ENCODE measurements at places on chromosomes 4 and X.
A peak's percentile ranks its signal among the peaks of the same experiment; 100 is the strongest.

DNA sequence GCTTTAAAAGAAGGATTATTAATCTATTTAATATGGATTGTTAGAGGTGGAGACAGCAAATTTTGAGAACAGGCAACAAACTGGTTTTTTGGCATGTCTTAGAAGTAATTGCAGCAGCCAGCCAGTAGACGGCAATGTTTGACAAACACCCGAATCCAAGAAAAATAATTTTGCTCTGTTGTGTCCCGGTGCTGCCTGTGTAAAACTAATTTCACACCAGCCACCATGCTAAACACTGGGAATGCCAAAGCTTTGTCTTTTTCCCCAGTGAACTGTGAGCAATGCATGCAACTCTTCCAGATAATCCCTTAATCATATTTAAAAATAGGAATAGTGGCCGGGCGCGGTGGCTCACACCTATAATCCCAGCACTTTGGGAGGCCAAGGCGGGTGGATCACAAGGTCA is 25.9 kb downstream of the SMIM31 start:
- DNase-seq, result peak; percentile 20

DNA sequence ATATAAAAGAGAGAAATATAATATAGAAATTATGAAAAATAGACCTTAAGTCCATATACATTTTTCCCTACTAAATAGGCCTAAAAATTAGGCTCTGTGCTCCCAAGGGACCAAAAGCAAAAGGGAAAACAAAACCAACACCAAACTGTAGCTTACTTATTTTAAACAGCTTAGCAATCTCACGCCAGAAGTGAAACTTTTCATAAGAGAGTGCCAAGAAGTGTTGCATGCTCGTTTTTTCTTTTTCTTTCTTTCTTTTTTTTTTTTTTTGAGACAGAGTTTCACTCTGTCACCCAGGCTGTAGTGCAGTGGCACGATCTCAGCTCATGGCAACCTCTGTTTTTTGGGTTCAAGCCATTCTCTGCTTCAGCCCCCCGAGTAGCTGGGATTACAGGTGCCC is 250.4 kb downstream of the TMA16 start:
- no peak for DNase-seq

DNA sequence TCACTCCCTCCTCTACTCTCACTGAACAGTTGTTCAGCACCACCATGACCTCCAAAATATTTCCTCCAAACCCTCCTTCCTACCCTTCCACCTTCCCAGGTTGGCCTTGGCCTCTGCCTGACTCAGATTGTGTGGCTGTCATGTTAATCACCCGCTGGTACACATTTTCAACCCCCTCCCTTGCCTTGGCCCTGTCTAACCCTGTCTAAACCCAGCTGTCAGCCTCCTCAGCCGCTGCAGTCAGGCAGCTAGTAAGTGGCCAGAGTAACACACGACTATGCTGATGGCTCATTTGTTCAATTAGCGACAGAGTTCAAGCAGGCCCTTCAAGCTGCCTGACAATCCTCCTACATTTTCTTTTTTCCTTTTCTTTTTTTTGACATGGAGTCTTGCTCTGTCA is 18.0 kb downstream of the ING2 start:
- DNase-seq, result no peak

DNA sequence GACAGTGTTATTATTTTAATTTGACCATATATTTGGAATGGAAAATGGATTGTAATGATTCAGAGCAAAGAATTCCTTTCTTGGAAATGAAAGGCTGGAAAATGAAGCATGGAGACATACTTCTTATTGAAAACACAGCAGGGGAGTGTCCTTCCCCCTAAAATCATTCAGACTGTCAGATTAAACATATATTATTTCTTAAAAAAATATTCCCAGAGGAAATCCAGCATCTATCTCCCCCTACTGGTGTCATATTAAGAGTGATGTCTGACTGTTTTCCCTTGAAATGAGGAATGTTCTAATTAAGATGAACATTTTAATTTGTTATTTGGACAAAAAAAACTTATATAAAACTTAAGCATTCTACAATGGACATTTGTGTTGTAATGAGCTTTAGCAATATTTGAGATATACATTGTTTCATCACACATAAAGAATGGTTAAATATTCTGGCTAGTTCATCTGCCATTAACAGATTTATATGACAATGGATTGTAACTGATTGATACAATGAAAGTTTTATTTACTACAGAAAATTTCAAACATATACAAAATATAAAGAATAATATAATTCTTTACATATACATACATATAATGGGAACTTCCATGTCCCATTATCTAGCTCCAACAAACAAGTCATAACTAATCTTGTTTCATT is 264.6 kb downstream of the SPRY1 start:
- DNase-seq, result peak; percentile 10

GRCh38 chrX:118623062-118623461 is 104.3 kb upstream of the IL13RA1 start:
- no peak for DNase-seq

DNA sequence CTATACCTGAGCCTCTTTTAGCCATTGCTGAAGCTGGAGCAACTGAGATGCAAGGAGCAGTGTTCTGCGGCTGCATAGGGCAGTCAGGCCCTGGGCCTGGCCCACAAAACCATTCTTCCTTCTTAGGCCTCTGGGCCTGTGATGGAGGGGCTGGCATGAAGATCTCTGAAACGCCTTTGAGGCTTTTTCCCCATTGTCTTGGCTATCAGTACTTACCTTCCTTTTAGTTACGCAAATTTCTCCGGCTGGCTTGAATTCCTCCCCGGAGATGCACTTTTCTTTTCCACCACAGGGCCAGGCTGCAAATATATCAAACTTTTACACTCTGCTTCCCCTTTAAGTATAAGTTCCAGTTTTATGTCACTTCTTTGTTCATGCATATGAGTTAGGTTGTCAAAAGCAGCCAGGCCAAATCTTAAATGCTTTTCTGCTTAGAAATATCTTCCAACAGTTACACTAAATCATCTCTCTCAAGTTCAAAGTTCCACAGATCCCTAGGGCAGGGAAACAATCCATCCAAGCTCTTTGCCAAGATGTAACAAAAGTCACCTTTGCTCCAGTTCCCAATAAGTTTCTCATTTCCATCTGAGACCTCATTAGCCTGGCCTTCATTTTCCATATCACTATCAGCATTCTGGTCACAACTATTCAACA is 194.4 kb upstream of the PCDH7 start:
- no peak for DNase-seq

GRCh38 chr4:154471032-154471431 is 20.6 kb downstream of the DCHS2 start:
- no peak for DNase-seq

GRCh38 chr4:61517144-61517543 is 317.0 kb downstream of the ADGRL3 start:
- DNase-seq, result no peak

GRCh38 chrX:14758029-14758491 is 114.8 kb downstream of the FANCB start:
- no peak for DNase-seq

- DNase-seq, result no peak
These were observed 8.2 kb downstream of the LYAR start for GRCh38 chr4:4281787-4282186.

DNA sequence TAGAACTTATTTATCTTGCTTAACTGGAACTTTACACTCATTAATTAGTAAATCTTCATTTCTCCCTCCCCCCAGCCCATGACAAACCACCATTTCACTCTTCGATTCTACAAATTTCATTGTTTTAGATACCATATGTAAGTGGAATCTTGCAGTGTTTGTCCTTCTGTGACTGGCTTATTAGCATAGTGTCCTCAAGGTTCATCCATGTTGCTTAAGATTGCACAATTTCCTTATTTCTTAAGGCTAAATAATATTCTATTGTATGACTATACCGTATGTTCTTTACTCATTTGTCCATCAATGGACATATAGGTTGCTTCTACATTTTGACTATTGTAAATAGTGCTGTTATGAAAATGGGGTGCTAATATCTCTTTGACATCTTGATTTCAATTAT is 24.5 kb upstream of the RNF212 start:
- no peak for DNase-seq

DNA sequence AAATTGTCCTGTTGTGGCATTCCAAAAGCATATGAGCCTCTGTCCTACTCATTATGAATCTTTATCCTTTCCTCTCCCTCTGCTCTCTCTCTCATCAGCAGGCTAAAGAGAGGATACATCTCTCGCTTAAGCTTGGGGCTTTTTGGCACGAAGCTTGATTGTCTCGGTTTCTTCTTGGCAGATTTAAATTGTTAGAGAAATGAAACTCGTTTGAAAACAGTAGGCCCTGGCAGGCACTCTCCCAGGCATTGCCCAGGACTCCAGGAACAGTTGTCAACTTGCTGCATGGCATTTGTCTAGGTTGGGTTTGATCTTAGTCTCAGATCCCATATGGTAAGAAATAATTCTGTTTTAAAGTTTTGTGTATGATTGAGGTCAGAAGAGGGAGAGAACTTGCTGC is 35.5 kb downstream of the NAA11 start:
- DNase-seq, result no peak

Measured in CD4-positive, alpha-beta T cell treated with Interleukin-10 for 1 hour (primary cell).